ENCODE measurements at places on chromosomes 13 and 19.

- no peak for DNase-seq
Observed at GRCh38 chr13:90710164-90710759, 637.2 kb upstream of the MIR17HG start.

DNA sequence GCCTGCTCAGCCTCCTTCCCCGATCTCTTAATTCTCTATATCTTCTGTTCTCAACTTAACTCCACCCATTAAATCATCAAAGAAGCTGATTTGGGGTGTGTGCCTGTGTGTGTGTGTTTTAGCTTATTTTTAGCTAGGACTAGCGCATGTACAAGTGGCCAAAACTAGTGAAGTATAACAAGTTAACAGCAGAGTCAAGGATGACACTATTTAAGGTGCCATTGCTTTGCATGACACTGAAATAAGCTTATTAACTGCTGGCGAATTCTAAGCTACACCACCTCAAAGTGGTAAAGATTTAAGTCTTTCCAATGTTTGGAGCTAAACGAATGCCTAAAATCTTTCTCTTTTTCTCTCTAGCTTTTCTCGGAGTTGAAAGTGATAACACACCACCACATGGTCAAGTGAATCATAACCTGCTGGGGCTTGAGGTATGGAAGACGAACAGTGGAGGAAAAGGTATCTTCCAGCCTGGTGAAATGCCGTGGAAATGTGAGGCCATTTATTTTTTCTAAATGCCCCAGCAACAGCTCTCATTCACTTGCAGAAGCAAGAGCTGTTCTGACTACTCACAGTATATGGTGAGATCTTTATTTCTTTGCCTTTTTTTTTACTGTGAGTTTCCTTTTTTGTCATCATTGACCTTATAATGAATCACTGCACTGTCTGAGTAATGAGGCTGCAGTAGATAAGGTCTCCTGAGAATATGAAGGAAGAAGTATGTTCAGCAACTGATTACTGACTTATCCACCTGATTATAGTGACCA is 570.3 kb downstream of the PCDH9 start:
- DNase-seq: no peak

GRCh38 chr13:114135731-114136171 is 3.3 kb upstream of the RASA3 start:
- no peak for DNase-seq

DNA sequence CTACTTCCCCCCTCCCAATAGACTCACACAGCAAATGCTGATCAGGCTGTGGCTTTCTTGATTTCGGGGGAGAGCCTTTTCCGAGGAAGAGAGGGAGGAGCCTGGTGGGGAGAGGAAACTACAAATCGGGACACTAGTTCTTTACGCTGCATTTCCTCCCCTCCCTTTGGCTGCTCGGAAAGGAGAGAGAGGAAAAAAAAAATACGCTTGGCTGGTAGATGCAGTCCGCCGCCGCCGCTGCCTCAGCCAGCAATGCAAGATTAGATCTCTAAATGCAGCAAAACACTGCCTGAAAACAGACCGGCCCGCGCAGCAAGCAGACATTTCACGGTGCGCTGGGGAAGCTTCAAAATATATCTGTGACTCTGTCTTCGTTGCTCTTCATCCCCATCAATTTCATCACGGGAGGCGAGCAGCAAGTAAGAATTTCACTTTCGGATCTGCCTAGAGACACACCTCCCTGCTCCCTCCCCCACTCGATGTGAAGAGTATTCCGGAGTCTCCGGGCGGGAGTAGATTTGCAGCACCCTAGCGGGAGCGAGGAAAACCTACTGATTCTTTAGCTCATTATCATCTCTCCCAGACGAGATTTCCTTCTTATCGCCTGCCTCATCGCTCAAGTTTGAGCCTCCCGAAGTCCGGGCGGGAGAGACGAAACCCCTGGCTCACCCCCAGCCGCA is at the start of gene PCDH17:
PCDH17 (plus strand) TSS at position 149 of the 680 bp plus-strand sequence. CDS start 803 bp downstream, outside the sequence.
- DNase-seq: no peak

DNA sequence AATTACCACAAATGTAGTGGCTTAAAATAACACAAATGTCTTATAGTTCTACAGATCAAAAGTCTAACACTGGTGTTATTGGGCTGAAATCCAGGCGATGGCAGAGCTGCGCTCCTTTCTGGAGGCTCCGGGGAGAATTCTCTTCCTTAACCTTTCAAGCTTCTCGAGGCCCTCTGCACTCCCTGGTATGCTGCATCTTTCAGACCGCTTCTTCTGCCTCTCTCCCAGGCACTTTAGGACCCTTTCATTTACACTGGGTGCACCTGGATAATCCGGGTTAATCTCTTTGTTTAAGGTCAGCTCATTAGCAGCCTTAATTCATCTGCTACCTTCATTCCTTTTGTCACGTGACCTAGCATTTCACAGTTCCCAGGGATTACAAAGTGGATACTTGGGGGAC is 211.3 kb upstream of the RFC3 start:
- no peak for DNase-seq

DNA sequence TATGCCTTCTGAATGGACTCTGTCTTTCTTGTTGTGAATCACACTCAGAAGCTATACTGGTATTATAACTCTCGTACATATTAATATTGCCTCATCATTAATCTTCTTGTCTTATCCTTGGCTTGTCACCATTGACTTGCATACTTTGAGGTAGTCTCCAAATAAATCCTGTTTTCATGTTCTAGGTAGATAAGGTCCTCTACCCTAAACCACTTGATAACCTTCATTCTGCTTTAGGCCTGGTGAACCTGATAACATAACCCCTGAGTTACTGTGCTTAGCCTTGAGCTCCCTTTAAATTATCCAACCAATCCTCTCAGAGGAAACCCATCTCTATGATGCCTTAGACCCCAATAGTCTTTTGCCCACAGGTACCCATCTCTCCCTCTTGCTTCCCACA is 1162.3 kb downstream of the SLITRK1 start:
- no peak for DNase-seq

- no peak for DNase-seq
Observed at GRCh38 chr13:32164622-32165268, 133.2 kb downstream of the FRY start.

DNA sequence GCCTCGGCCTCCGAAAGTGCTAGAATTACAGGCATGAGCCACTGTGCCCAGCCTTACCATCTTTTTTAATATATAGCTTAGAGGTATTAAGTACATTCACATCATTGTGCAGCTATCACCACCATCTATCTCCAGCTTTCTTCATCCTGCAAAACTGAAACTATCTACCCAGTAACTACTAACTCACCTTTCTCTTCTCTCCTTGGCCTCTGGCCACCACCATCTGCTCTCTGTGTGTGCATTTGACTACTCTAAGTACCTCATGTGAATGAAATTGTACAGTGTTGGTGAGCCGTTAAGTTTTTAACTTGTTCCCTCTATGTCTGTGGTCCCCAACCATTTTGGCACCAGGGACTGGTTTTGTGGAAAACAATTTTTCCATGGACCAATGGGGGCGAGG is 56.1 kb downstream of the CDK8 start:
- DNase-seq: no peak

DNA sequence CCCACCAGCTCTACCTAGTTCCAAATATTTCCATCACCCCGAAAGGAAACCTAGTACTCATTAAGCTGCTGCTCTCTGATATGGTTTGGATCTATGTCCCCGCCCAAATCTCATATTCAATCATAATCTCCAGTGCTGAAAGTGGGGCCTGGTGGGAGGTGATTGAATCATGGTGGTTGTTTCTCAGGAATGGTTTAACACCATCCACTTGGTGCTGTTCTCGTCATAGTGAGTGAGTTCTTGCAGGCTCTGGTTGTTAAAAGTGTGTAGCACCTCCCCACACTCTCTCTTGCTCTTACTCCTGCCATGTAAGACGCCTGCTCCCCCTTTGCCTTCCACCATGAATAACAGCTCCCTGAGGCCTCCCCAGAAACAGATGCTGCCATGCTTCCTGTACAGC is 43.4 kb upstream of the MED4 start:
- DNase-seq: no peak

- no peak for DNase-seq
Observed at GRCh38 chr13:84672616-84673015, 790.3 kb upstream of the SLITRK1 start.

- peak; percentile 90 for DNase-seq
Observed at GRCh38 chr19:36331353-36332228, 47.4 kb downstream of the ZFP14 start.

DNA sequence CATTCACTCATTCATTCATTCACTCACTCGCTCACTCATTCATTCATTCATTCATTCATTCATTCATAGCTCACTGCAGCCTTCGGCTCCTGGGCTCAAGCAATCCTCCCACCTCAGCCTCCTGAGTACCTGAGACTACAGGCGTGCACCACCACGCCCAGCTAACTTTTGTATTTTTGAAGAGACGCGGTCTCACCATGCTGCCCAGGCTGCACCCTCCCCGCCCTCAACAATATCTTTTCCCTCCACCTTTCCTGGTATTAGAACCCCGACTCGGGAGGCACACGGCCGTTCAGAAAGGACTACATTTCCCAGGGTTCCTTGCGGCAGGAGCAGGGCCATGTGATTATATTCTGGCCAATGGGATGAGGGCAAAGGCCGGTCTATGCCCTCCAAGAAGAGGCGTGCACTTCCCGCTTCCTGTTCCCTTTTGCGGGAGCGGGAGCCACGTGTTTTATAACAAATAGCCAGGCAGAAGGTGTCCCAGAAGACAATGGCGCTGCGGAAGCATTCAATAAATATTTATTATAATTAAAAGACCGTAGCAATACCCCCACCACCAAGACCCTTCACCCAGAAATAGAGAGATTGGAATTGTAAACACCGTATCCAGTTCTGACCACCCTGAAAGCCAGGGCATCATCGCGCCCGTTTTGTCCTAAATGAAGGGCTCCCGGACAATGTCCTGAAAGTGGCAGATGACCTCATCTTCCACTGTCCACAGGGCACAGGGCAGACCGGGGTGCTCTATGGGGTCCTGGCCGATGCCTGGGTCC is 15.9 kb downstream of the TICAM1 start:
- peak; percentile 90 for DNase-seq

- DNase-seq: no peak
Observed at GRCh38 chr13:66102864-66103263, 1127.3 kb downstream of the PCDH9 start.

GRCh38 chr19:45824041-45824471 is 8.9 kb upstream of the RSPH6A start:
- no peak for DNase-seq

GRCh38 chr19:703651-704446 is 4.9 kb upstream of the PALM start:
- no peak for DNase-seq

GRCh38 chr19:5826531-5827341 is 12.8 kb downstream of the FUT6 start:
- peak; percentile 70 for DNase-seq

- no peak for DNase-seq
Observed at GRCh38 chr13:31331068-31331467, 131.3 kb downstream of the B3GLCT start.

- no peak for DNase-seq
Observed at GRCh38 chr13:41696163-41697003, 239.0 kb downstream of the RGCC start.

GRCh38 chr13:91141543-91142061 is 205.9 kb upstream of the MIR17HG start:
- no peak for DNase-seq

DNA sequence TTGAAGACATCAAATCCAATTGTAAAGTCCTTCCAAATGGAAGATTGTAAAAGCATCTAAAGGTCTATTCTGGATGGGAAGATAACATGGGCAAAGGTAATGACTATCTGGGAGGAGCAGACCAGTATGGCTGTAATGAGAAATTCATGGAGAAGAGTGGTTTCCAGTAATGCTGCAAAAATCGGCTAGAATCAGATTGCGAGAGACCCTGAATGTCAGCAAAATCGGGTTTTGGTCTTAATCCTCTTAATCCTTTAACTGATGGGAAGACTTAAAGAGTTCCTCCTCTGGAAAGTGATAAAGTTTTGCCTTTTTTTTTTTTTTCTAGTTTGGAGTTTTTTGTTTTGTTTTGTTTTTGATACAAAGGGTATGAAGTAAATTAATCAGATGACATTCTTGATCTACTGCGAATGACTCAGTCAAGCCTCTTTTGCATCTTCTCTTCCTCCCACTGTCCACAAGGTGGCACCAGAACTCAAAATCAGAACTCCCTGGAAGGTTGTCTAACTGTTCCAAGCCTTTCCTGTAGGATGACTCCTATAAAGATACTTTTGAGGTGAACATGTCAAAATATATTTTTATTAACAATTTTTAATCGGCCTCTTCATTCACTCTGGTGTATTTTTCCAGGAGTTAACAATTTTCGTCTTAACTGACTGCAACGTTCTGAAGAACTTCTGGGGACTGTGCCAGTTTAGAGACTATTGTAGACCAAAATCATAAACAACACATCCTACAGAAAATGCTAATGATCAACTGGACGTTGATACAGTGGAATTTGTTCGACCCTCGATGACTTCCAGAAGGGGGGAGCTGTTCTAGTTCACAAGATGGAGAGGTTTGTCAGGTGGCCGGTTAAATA is 213.3 kb upstream of the MIR17HG start:
- no peak for DNase-seq

DNA sequence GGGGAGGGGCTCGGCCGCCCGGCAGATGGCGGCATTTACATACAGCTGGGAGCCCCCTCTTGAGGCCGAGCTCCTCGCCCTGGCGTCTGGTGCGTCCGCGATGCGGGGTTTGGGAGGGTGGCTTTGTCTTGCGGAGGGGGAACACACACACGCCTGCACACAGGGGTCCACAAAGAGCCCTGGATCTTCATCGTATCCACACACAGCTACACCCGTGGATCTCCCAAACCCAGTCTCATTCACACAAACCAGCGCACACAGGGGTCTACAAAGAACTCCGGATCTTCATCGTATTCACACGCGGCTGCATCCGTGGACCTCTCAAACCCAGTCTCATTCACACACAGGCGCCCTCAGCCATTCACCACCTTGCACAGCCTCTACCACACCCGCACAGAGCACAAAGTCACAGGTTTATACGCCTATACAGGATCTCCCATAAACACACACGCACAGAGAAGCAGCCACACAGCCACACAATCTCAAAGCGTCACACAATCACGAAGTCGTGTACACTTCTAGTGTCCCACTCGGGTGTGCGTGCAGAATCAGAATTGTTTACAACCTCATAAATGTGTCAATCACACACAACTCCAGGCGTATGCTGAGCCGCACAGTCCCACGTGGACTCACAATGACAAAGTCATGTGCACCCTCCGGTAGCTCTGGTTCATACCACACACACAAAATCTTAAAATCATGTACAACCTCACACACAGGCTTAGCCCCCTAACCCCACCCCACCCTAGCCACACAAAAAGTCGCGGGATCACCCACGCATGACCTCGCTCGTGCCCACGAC is 550 bp upstream of the DLL3 start:
- no peak for DNase-seq

GRCh38 chr19:18401580-18402112 is 4.2 kb upstream of the LRRC25 start:
- peak; percentile 73 for DNase-seq

Measured in coronary artery (tissue), 2 donors.